ENCODE measurements at places on chromosomes 3 and 15.

GRCh38 chr3:115792206-115792955 is 169.1 kb downstream of the GAP43 start:
- DNase-seq, result no peak

- DNase-seq, result peak; percentile 14
Measured at GRCh38 chr3:120498556-120499346, 48.0 kb upstream of the FSTL1 start.

DNA sequence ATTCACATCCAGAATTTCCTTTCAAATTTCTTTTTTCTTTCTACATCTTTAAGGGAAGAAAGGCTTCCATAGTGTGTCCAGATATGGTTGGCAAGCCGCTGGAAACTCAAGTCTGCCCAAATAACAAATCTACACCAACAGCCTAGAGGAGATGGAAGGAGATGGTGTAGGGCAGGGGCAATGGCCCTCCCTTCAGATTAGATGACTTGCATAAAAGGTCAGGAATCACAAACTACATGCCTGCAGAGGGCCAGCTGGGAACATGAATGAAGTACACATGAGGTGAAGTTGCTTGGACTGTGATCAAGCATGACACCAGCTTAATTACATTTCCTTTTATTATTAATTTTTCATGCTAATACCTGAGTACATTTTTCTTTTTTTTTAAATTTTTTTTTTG is 10.2 kb downstream of the SLC27A2 start:
- no peak for DNase-seq

DNA sequence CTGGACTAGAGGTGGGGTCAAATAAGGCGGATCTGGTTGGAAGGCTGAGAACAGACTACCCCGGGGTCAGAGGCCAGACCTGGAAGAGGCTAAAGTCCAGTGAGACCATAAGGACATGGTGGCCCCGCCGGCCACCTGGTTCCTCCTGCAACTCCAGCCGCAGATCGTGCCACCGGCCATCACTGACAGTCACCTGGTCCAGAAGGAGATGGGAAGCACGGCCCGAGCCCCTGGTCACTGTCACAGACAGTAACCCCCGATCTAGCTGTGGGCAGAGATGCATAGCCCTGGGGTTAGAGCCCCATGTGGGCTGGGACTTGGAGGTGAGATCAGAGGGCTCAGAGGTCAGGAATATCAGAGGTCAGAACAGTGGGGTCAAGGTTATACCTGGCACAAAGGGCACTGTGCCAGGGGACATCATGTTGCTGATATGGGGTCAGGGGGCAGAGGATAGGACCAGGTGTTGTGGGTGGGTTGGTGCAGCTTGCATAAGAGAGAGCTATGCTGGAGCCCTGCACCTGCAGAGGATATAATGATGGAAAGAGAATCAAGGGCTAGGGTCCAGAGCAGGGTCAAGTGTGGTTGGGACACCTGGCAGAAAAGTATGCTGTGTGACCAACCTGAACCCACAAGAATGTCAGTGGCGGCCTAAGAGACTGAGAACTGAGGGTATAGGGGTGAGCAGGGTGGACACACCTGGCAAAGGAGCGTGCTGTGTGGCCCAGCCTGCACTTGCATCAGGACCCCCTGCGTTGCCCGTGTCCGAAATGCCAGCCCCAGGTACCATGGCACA is 9.6 kb downstream of the CELSR3 start:
- no peak for DNase-seq

DNA sequence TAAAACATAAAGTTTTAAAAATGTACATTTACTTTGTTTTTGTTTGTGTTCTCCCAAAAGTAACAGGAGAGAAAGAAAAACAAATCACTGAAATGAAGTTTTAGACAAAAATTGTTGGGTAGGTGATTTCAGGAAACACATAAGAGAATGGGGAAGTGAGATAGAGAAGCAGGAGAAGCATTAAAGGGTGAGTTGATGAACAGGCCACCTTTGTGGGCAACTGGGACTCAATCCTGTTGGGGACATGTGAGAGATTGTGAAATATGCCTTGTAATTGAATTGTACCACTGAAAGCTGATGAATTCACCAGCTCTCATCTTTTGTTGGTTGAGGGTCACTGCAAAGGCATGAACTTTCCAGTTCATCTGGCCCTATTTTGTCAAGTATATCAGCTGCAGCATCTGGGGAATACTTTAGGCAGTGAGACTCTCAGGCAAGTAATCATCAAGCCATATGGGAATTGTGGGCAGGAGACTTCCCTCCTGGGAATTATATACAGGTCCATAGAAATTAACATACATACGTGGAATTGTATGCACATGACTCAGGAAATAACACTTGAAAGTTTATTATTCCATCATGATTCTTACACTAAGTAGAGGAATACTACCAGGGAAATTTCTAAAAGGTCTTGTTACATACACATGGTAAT is 181.0 kb downstream of the ZBBX start:
- no peak for DNase-seq

DNA sequence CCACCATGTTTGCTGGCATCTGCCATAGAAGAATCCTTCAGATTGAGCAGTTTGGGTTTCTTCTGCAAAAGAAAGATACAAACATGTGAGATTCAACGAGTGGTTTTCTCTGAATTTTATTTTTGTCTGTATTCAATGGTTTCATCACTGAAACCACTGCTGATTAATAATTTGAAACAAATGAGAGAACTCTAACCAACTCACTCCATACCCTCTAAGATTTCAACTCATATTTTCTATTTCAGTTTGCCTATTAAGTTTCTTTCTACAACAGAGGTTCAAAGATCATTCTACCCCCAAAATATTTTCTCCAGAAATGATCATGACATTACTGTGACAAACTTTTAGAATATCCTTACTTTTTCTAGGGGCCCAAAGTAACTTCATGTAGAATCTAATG is 38.7 kb upstream of the MAN2C1 start:
- no peak for DNase-seq

GRCh38 chr15:25510146-25510545 is 71.3 kb upstream of the UBE3A start:
- no peak for DNase-seq

DNA sequence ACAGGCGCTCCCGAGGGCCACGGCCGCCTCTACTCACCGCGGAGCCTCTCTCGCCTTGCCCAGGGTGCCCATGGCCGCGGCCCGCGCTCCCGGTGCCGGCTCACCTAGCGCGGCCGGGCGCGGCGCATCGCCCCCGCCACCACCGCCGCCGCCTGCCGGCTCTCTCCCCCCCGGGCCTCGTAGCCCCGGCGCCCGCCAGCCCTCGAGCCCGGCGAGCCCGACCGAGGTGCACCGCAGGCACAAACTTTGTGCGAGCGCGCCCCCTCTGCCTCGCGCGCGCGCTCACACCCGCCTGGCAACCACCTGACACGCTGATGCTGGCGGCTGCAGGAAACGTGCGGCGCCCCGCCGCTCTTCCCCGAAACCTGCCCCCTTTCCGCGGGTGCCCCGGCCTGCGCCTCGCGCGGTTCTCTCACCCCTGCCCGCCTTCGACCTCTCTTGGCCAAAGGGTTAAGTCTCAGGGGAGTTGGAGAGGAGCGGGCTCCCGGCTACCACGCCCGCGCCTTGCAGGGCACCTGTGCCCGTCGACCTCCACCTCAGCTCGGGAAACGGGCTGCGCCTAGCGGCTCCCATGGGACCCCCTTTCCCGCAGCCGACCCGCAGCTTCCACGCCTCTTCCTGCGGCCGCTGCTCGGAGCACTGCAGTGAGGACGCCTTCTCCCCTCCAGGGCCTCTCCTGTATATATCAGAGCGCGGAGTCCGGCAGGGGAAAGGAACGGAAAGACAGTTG is at the start of gene RASGRP1:
Gene RASGRP1 (minus strand): TSS at position 258 of the 730 bp plus-strand sequence. CDS start 186 bp downstream, at position 72.
- no peak for DNase-seq

DNA sequence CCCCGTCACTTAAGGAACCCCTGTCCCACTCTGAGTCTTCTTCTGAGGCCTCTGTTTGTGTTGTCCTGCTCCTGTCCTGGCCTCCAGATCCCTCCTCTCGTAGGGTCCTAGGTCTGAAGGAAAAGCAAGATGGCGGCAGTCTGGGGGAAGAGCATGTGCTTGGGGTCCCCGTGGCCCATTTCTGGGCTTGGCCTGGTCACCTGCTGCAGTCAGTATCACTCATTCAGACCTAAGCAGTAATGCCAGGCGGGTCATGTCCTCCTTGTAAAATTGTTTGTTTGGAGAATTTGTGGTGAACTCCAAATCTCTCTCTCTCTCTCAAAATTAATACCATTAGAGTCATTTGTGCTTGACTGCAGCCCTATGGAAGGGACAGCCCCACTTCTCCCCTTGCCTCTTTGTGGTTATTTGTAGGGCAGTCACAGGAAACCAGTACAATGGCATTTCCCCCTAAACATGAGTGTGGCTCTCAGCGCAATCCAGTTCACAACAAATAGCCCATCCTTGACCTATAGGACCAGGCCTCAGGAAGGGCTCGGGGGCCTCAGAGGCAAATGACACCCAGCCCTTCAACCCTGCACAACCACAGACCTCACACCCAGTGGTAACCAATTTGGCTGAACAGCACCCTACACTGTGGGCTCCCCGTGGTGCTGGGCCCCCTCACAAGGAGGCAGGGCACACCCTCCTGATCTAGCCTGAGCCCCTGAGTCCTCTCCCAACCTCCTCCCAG is 173.5 kb downstream of the OR4M2 start:
- no peak for DNase-seq

DNA sequence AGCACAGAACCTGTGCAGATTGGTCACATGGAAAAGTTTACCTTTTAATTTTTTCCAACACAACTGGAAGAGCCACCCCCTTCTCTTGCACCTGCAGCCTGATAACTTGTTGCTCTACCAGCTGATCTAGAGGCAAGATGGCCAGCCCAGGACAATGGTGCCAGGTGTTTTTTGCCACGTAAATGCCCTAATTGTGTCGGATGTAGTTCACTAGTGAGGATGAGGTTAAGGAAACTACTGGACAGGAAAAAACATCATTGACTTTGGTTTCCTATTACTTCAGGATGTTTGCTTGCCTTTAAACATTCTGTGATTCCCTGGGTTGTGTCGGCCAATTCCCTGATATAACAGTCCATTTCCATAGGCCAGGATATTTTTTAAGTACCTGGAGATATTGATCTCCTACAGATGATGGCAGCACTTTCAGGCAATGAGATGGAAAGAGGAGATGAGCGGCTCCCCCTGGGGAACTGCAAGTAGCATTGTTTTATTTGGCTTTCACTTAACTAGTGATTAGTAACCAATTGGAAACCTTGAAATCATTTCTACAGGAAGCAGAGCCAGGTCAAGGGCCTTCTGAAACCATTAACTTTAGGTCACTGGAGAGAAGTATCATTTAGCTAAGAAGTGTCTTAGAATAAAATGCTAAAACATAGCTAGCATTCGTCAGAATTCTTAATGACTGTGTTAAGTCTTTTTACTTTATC is 72.5 kb downstream of the OSBPL10 start:
- no peak for DNase-seq
